ENCODE measurements at places on chromosomes 12 and 14.
A peak's percentile ranks its signal among the peaks of the same experiment; 100 is the strongest.

- DNase-seq = no peak
Observed at GRCh38 chr14:37466003-37466622, 128.9 kb downstream of the FOXA1 start.

GRCh38 chr14:65255583-65256461, 153.5 kb upstream of the MAX start:
- DNase-seq = peak; percentile 16

GRCh38 chr14:38481952-38482678, 226.2 kb upstream of the CLEC14A start:
- DNase-seq = peak; percentile 72

DNA sequence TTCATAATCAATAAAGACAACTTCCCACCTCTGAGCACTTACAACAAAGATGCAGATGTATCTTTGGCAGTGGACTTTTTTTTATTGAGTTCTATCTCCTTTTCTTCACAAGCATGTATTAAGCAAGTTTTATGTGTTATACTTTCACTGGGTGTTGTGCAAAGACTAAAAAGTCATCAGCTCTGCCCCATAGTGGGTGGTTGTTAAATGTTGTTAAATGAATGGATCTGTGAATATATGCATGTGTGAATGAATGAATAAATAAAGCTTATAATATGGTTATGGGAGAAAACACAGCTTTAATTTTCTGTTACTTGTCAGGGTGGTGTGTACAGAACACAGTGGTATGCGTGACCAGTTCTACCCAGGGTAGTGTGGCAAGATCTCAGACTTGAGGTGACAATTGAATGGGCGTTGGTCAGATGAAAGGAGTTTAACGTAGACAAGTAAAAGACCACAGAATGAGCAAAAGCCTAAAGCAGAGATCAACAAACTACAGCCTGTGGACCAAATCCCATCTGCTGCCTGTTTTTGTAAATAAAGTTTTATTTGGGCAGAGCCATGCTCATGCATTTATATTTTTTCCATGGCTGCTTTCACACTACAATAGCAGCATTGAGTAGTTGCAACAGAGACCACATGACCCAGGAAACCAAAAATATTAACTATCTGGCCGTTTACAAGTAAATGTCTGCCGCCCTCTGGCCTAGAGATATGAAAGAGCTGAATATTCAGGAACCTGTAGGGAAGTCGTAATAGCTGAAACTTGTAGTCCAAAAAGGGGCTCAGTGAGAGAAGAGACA, 207.4 kb upstream of the EEA1 start:
- no peak for DNase-seq

DNA sequence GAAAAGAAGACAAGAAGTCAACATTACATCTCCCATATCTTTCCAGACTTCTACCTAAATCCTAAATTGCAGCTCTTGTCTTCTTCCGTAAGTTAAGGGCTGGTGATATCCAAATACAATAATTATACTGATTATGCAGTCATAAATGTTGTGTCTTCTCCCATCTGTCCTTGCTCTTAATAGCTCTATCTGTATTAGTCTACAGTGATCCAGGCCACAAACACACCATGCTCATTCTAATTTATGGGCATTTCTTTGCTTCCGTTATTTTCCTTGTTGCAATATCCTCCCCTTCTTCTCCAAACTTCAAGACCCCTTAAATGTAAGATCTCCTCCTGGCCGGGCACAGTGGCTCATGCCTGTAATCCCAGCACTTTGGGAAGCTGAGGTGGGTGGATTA, 3.7 kb upstream of the MDP1 start:
- no peak for DNase-seq

Measured in NCI-H774 (cell line).